ENCODE measurements at places on chromosomes 6 and 20.
A peak's percentile ranks its signal among the peaks of the same experiment; 100 is the strongest.

DNA sequence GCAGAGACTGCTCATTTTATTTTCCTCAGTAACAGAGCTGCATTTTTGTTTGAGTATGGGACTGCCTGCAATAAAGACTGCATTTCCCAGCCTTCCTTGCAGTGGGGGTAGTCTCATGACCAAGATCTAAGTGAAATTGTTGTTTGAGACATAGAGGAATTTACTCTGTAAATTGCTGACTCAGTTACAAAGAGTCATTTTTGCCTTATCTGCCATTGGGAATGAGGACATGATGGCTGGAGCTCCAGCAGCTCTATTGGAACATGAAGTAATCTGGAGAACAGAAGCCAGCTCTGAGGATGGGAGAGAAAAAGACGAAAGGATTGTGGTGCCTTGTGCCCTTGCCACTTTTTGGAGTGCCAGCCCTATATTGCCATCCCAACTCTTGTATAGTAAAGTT is 2.1 kb upstream of the CST11 start:
- ATAC-seq: no peak

GRCh38 chr6:127515794-127516661 is 3.1 kb downstream of the MTCL3 start:
- ATAC-seq: peak; percentile 64

GRCh38 chr20:61835301-61835700 is 230.4 kb downstream of the TAF4 start:
- ATAC-seq: no peak

- peak; percentile 74 for ATAC-seq
Measured at GRCh38 chr20:23367770-23368169, 5.8 kb downstream of the GZF1 start.

DNA sequence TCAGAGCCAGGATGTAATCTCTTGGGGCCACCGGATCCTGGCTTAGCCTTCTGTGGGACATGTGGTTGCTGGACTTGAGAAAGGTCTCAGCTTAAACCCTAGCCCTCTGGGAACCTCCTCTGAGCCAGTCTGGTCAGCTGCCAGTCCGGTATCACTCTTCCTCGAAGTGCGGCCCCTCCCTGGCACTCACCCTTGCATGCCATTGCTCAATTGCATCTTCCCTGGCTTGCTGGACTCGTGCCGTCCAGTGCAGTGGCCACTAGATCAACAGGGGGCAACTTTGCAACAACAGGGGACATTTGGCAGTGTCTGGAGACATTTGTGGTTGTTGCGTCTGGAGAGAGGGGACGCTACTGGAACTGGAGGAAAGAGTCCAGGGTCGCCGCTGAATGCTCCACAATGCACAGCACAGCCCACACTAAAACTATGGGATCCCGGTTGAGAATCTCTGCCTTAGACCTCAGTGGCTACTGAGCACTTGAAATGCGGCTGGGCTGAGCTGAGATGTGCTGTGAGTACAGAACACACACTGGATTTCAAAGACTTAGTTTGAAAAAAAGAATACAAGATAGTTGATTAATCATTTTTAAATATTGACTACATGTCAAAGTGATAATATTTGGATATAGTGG is 152.1 kb downstream of the TFAP2C start:
- ATAC-seq: no peak

- ATAC-seq: no peak
Measured at GRCh38 chr6:170067181-170067641, 223.7 kb downstream of the DLL1 start.

GRCh38 chr20:62550087-62550632 is 74.4 kb upstream of the GATA5 start:
- ATAC-seq: no peak

- peak; percentile 51 for ATAC-seq
Measured at GRCh38 chr6:7236306-7237209, 76.4 kb downstream of the SSR1 start.

- ATAC-seq: no peak
Measured at GRCh38 chr6:7537565-7538174, 3.8 kb upstream of the DSP start.

DNA sequence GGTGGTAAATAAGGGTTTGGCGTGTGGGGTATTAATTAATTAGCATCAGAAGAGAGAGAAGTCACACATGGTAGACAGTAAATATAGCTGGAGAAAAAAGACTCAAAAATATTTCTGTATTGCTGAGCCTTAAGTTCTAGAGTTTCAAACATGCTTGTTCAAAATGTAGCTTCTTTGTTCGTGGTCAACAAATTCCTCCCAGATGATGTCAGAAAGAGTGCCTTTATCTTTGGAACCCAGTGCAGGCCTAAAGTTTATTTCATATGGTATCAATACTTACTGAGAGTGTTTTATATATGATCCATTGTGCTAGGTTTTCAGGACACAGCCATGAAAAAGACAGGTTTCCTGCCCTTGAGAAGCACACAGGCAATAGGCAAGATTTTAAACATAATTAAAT is 18.3 kb downstream of the MARCKS start:
- ATAC-seq: no peak

GRCh38 chr6:28988536-28989311 is 16.4 kb downstream of the ZNF311 start:
- peak; percentile 89 for ATAC-seq

DNA sequence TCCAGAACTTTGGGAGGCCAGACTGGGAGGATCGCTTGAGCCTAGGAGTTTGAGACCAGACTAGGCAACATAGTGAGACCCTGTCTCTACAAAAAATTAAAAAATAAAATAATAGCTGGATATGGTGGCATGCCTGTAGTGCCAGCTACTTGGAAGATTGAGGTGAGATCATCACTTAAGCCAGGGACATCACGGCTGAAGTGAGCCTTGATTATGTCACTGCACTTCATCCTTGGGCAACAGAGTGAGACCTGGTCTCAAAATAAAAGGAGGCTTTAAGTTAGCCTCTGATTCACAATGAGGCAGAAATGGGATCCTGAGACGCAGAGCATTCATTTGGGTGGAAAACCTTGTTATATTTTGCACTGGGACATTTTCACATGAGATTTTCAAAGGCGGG is 57.0 kb downstream of the TULP4 start:
- no peak for ATAC-seq

DNA sequence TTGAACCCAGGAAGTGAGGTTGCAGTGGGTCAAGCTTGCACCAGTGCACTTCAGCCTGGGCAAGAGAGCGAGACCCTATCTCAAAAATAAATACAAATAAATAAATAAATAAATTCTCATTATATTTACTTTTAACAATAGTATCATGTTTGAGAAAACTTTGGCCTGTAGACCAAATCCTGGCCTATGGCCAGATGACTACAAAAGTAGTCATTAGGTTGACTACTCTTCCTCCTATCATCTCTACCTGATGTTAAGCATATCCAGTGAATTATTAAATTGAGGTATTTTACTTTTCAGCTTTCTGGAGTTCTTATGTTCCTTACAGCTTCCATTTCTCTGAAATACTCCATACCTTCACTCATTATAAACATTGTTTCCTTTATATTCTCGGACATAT is 280.6 kb downstream of the LAMA2 start:
- ATAC-seq: no peak

DNA sequence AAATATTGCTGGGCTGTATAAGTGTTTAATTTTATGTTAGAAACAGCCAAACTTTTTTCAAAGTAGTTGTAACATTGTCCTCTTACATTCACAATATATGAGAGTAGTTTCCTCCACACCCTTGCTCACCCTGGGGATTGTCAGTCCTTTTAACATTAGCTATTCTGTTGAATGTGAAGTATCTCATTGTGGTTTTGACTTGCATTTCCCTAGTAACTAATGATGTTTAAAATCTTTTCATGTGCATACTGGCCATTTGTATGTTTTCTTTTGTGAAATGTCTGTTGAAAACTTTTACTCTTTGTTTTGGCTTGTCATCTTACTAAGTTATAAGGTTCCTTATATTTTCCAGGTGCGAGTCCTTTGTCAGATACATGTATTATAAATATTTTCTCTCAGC is 32.9 kb downstream of the TRIM38 start:
- ATAC-seq: no peak

DNA sequence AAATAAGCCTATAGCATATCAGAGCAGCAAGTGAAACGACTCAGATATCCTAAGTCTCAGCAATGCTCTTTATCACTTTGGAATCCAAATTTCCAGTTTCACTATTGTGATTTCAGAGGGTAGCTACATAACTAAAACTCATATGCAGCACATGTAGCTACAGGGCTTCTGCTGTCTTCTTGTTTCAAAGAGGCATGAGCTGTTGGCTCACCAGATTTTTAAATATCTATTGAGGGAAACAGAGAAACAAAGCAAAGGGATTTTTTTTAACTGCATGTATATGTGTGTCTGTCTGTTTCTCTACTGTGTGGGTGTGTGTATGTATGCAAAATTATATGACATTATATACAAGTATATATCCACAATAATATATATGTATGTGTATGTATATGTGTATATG is 258.4 kb downstream of the HDGFL1 start:
- ATAC-seq: no peak

DNA sequence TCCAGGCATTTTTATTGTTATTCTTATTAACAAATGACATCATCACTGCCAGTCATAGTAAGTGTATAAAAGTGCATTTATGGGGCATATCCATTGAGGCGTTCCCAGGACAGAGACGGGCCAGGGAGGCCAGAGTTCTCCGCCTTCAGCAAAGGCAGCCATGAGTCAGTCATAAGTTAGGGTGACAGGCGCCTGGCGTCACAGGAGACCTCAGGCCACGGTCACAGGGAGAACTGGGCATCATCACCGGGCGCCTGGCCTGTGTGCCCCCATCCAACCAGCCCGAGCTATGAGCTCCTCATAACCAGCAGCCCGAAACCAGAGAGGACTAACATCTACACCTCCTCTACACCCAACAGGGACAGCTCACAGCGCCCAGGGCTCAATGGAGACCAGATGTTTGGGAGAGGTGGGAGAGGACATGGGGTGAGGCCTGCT is 259.2 kb downstream of the DLL1 start:
- ATAC-seq: no peak

GRCh38 chr6:149939356-149939648 is 2.5 kb upstream of the ULBP2 start:
- ATAC-seq: no peak

DNA sequence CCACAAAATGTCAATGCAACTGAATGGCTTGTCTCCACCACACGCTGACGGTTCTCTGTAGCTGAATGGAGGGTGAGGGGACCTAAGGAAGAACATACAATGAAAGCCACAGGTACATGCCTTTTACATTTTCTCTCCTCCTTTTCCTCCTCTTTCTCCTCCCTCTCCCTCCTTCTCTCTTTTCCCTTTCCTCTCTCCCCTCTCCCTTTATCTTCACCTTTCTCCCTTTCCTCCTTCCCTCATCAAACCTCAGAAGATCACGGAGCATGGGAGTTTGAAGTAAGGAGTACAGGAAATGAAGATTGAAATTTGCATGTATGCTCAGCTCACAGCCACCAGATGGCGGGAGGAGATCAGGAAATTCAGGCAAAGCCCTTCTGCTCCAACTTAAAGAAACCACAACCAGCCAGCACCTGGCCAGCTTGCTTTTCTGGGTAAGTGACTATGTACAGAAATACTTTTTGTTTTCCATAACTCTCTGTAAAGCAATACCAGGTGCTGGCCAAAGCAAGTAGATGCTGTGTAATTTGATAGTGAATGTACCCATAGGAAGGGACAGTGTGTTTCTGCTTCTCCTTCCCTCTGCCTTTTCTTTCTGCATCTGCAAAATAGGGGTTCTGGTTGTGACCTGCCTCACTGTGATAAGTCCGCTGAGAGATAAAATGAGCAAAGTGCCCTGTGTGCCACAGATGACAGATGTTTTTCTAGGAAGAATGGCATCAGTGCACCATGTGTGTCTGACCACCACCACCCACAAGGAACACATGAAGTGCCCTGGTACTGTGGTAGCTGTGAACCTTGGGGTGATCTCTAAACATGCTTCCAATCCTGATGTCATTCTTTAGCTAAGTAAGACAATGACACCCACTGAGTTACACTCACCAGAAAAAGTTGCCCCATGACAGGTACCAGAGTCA is 18.6 kb upstream of the FOXO3 start:
- peak; percentile 81 for ATAC-seq
